ENCODE measurements at places on chromosomes 2 and 18. TPM values are rescaled to one million over a fixed set of nuclear protein-coding genes. Genes with fewer than 3 reads are reported as not detected.

DNA sequence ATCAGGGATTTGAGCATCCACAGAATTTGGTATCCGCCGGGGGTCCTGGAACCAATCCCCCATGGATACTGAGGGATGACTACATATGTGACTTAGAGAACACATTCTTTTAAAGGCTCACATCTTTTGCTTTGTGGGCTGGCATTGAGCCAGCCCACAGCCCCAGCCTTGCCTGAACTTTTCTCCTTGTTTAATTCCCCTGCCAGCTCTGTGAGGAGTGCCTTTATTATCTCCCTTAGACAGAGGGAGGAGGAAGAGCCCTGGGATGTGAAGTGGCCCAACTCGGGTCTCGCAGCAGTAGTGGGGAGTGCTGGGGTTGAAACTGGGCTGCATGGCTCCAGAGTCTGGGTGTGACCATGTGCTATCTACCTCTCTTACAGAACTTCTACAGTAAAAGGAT is 7.6 kb downstream of the TTC39C start:
- H3K27ac ChIP-seq = no peak overlapping the region
- no peak overlapping the region for H3K4me3 ChIP-seq
- no peaks in the 10 kb centered on the region for H3K27me3 ChIP-seq
- no peak for DNase-seq
- peaks cover 94% of the 10 kb centered on the region for H3K4me1 ChIP-seq
- peaks cover 50% of the 10 kb centered on the region for H3K36me3 ChIP-seq

DNA sequence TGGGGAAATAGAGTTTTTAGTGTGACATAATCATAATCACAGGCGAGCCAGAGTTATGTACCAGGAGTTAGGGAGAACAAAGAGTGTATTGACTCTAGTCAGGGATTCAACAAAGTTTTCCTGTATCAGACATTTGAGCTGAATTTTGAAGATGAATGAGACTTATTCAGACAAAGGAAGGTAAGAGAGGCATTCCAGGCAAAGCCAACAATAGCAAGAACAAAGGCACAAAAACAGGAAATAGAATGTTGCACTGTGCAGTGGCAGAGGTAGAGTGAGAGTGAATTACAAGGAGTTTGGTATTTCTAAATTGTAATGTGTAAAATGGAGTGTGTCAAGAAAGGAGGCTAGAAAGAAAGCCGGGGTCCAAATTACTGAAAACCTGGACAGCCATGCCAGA is 156.2 kb downstream of the CCDC148 start:
- no peak for DNase-seq
- no peak overlapping the region for H3K4me3 ChIP-seq
- H3K27ac ChIP-seq = no peak overlapping the region
- no peaks in the 10 kb centered on the region for H3K4me1 ChIP-seq
- no peaks in the 10 kb centered on the region for H3K27me3 ChIP-seq
- no peaks in the 10 kb centered on the region for H3K36me3 ChIP-seq

TACR1 gene
- not detected for total RNA-seq

GRCh38 chr2:20194097-20195015 is 30.6 kb downstream of the SDC1 start:
- H3K4me3 ChIP-seq = no peak overlapping the region
- H3K27me3 ChIP-seq = no peaks in the 10 kb centered on the region
- no peak overlapping the region for H3K27ac ChIP-seq
- no peak for DNase-seq
- no peaks in the 10 kb centered on the region for H3K36me3 ChIP-seq

- no peaks in the 10 kb centered on the region for H3K27me3 ChIP-seq
- no peak overlapping the region for H3K4me3 ChIP-seq
- H3K27ac ChIP-seq = no peak overlapping the region
- H3K4me1 ChIP-seq = no peaks in the 10 kb centered on the region
- no peaks in the 10 kb centered on the region for H3K36me3 ChIP-seq
These were observed 349.8 kb downstream of the RBM43 start for GRCh38 chr2:150911766-150912280.

GRHL1 gene
- 0.38 TPM for total RNA-seq

GRCh38 chr2:70978341-70979179 is at the start of gene ANKRD53:
ANKRD53 (plus strand) TSS chr2:70978630; CDS start chr2:70978646, 16 bp downstream.
- peaks cover 24% of the 10 kb centered on the region for H3K4me1 ChIP-seq
- no peak within 1 kb of the TSS for H3K27ac ChIP-seq
- H3K27me3 ChIP-seq = no peaks in the 10 kb centered on the region
- peak within 1 kb of the TSS; percentile 76 for H3K4me3 ChIP-seq
- DNase-seq = no peak

CYTIP gene
- total RNA-seq = 490 TPM

- H3K36me3 ChIP-seq = no peaks in the 10 kb centered on the region
- no peak for DNase-seq
- H3K4me3 ChIP-seq = no peak overlapping the region
- H3K27ac ChIP-seq = no peak overlapping the region
- H3K27me3 ChIP-seq = no peaks in the 10 kb centered on the region
These were observed 16.1 kb downstream of the MBOAT2 start for GRCh38 chr2:8987410-8987809.

DNA sequence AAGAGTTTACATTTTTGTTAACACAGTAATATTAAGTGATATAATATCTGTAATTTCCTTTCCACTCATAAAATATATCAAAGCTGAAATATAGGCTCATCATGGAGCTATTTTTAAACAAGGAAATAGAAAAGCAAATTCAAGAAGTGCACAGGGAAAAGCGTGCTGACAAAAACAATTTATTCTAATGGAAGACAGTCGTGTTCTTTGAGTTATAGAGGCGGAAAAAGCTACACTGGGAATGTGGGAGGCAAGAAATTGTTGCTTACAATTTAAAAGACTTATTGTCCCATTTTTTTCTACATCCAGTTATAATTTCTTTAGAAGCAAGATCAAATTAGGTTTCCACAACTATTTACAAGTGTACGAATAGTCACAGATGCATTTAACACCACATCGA is 3.2 kb upstream of the TTN start:
- H3K36me3 ChIP-seq = no peaks in the 10 kb centered on the region
- no peaks in the 10 kb centered on the region for H3K27me3 ChIP-seq
- H3K4me1 ChIP-seq = no peaks in the 10 kb centered on the region
- no peak for DNase-seq

GRCh38 chr2:166375736-166376487 is at the start of gene SCN9A:
SCN9A (minus strand) TSS chr2:166375944; CDS start chr2:166311756, 64,188 bp downstream.
- H3K36me3 ChIP-seq = no peaks in the 10 kb centered on the region
- peaks cover 5% of the 10 kb centered on the region for H3K4me1 ChIP-seq
- peaks cover 7% of the 10 kb centered on the region for H3K27me3 ChIP-seq

DNA sequence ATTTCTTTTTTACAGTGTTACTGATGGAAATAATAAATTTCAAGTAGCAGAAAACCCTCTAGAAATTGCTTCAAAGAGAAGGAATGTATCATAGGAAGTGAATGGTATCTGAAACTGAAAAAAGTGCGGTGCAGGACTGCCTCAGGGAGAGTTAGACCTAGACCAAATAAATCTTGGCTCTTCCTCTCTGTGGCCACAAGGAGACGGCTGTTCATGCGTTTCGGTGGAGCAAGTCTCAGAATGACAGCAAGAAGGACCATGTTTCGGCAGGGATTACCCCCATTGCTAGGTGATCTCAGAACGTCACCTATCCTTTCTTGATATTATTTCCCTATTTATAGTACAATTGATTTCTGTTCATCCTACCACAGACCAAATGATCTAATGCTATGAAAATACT is 522.3 kb downstream of the SOX11 start:
- no peak for DNase-seq
- no peak overlapping the region for H3K27ac ChIP-seq
- H3K27me3 ChIP-seq = no peaks in the 10 kb centered on the region
- no peak overlapping the region for H3K4me3 ChIP-seq
- no peaks in the 10 kb centered on the region for H3K36me3 ChIP-seq

DNAJC5G gene
- not detected for total RNA-seq
